ENCODE measurements at places on chromosomes 3 and 15. TPM values are rescaled to one million over a fixed set of nuclear protein-coding genes. Genes with fewer than 3 reads are reported as not detected.

- peaks cover 76% of the 10 kb centered on the region for H3K4me1 ChIP-seq
- H3K4me3 ChIP-seq: no peak overlapping the region
- no peak overlapping the region for H3K27ac ChIP-seq
- peaks cover 3% of the 10 kb centered on the region for H3K36me3 ChIP-seq
These were observed 20.5 kb downstream of the BOC start for GRCh38 chr3:113231827-113232253.

- H3K27ac ChIP-seq: no peak overlapping the region
- H3K27me3 ChIP-seq: no peaks in the 10 kb centered on the region
- peaks cover 9% of the 10 kb centered on the region for H3K4me1 ChIP-seq
- H3K36me3 ChIP-seq: no peaks in the 10 kb centered on the region
- DNase-seq: no peak
These were observed 62.4 kb upstream of the P3H2 start for GRCh38 chr3:190183121-190183520.

The SPG11 gene
- total RNA-seq: 64.2 TPM

The PPP2R3A gene
- 17.1 TPM for total RNA-seq

DNA sequence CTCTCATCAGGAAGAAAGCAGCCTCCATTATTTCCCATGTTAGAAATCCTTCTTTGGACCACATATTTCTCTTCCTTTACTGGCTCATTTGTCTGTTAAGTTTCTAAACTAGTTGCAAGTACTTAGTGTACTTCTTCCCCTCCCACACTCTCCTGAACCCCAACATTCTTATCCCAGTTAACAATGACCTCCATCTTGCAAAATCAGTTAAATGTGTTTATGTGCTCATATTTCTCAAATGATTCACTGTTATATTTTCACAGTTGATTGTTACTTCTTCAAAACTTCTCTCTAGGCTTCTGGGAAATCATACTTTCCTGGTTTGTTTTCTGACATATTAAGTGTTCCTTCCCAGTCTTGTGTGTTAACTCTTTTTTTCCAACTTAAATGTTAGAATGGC lies 856.9 kb downstream of the EPHA3 start:
- no peaks in the 10 kb centered on the region for H3K27me3 ChIP-seq
- no peak overlapping the region for H3K4me3 ChIP-seq
- no peak for DNase-seq
- H3K4me1 ChIP-seq: no peaks in the 10 kb centered on the region
- H3K36me3 ChIP-seq: peaks cover 2% of the 10 kb centered on the region

DNA sequence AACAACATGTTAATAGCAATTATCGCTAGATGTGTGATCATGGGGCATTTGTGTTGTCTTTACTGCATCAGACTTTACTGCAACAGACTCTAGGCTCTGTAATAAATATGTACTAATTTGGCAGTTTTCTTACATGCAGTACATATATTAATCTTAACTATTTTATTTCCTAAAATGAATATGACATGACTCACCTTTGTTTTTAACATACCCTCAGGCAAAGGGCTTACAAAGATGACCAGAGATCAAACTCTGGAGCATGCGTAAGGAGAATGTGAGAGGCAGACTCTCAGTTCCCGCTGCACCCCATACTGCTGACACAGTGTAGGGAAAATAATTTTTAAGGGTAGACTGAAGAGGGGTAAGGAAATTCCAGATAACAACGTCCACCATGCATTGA lies 7.2 kb upstream of the FAM174B start:
- no peak for DNase-seq
- no peak overlapping the region for H3K4me3 ChIP-seq
- H3K27me3 ChIP-seq: peaks cover 3% of the 10 kb centered on the region
- H3K36me3 ChIP-seq: no peaks in the 10 kb centered on the region

GRCh38 chr3:27978440-27978839 lies 256.3 kb upstream of the EOMES start:
- no peaks in the 10 kb centered on the region for H3K27me3 ChIP-seq
- H3K36me3 ChIP-seq: no peaks in the 10 kb centered on the region
- no peak overlapping the region for H3K4me3 ChIP-seq
- no peaks in the 10 kb centered on the region for H3K4me1 ChIP-seq

The TERB2 gene
- total RNA-seq: not detected

DNA sequence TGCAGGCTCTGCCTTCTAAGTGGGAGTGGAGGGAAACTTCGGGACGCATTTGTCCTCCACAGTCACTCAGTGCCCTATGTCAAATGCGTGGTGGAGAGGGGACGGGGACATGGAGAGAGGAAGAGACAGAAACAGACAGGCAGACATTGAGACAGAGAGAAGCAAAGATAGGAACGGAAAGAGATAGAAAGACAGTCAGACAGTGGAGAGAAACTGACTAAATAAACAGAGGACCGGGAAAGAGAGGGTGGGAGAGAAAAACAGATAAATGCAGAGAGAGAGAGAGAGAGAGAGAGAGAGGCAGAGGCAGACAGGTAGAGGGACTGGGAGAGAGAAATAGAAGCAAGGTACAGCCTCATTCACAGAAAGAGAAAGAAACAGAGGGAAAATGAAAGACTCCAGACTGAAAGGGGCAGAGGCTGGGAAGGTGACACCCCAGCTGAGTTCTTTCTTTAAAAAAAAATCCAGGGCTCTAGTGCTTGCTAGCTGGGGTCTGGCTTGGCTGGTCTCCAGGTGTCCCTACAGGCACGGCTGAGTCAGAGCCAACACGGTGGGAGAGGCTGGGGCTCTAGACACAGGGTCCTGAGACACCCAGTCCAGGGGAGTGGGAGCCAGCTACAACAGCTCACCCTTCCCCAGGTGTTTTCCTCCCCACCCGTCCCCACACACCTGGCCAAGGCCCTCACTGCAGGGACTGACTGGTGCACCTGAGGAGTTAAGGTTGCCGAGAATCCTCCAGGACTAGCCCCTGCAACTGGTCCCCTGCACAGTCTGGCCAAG lies 506.1 kb upstream of the PROK2 start:
- no peak overlapping the region for H3K27ac ChIP-seq
- no peak for DNase-seq
- H3K4me3 ChIP-seq: no peak overlapping the region
- H3K4me1 ChIP-seq: peaks cover 5% of the 10 kb centered on the region
- no peaks in the 10 kb centered on the region for H3K36me3 ChIP-seq

The HIGD2B gene
- total RNA-seq: not detected

DNA sequence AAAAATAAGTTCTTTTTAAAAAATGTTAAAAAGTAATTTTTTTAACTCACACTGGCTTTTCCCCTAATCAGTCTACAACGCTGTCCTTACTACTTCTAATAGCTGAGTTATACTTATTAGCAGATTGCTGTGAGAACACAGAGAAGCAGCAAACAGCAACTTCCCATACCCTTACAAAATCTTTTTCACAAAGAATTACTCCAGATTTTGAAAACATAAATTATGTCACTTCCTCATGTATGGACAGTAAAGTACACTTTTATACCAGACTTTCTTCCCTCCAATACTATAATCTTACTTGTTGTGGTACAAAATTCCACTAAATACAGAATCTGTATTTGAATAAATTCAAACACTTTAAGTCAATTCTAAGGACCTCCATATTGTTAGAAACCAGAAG lies 2.1 kb downstream of the PHC3 start:
- H3K36me3 ChIP-seq: peaks cover 14% of the 10 kb centered on the region
- no peaks in the 10 kb centered on the region for H3K27me3 ChIP-seq
- DNase-seq: no peak

The PAQR5 gene
- 0.21 TPM for total RNA-seq

The TEX9 gene
- total RNA-seq: 21.3 TPM

GRCh38 chr3:12896063-12896985 lies 55.0 kb upstream of the RPL32 start:
- peak overlapping the region; percentile 21 for H3K27ac ChIP-seq
- peaks cover 3% of the 10 kb centered on the region for H3K27me3 ChIP-seq
- H3K4me1 ChIP-seq: peaks cover 14% of the 10 kb centered on the region
- no peak overlapping the region for H3K4me3 ChIP-seq
- H3K36me3 ChIP-seq: peaks cover 6% of the 10 kb centered on the region
- no peak for DNase-seq

GRCh38 chr3:141368062-141368924 lies at the start of gene ZBTB38:
Gene ZBTB38 (plus strand): TSS chr3:141368504. CDS start chr3:141442389, 73,885 bp downstream.
- H3K36me3 ChIP-seq: peaks cover 9% of the 10 kb centered on the region
- H3K27me3 ChIP-seq: no peaks in the 10 kb centered on the region
- H3K4me3 ChIP-seq: peak within 1 kb of the TSS; percentile 76
- peak; percentile 71 for DNase-seq
- H3K4me1 ChIP-seq: peaks cover 56% of the 10 kb centered on the region
- peak within 1 kb of the TSS; percentile 99 for H3K27ac ChIP-seq

The ACAP2 gene
- 35.7 TPM for total RNA-seq

GRCh38 chr15:74635228-74635627 lies 19.6 kb downstream of the CLK3 start:
- H3K36me3 ChIP-seq: peaks cover 3% of the 10 kb centered on the region
- H3K27ac ChIP-seq: no peak overlapping the region
- H3K27me3 ChIP-seq: no peaks in the 10 kb centered on the region
- peak; percentile 65 for DNase-seq

GRCh38 chr15:86115145-86115801 lies 35.6 kb downstream of the AGBL1 start:
- H3K4me3 ChIP-seq: no peak overlapping the region
- no peak overlapping the region for H3K27ac ChIP-seq
- H3K4me1 ChIP-seq: no peaks in the 10 kb centered on the region
- peaks cover 2% of the 10 kb centered on the region for H3K27me3 ChIP-seq

DNA sequence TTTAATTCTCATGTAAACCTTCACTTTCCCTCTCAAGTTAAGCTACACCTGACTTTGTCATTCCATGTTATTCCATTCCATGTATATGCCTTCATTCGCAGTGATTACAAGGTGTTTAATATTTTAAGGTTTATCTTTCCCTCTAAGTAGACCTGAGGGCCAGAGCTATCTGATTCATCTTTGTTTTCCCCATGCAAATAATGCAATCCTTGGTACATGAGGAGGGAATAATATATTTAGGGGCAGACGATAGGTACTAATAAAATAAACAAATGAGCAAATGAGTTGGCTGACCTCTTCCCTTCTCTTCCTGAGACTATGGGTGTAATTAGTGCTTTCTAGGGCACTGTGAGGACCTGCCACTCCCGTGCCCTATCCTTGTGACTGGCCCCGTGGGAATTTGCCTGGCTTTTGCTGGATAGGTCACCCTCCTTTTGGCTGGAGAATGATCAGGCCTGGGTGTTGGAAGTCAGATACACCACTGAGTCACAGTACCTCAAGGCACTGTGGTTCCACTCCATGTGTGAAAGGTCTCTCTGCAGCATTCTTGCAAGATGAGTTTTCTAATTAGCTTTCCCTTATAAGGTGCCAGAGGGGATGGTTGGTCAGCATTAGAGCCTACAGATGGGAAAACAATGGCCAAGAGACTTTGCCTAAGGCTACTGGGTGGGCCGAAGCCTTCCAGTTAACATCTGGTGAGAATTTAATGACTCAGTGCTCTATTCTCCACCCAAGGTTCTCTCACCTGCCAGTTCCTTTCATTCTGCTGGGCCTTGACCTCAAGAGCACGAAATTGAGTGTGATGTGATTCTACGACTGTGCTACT lies 183.2 kb downstream of the P3H2 start:
- peak overlapping the region; percentile 45 for H3K27ac ChIP-seq
- H3K4me1 ChIP-seq: no peaks in the 10 kb centered on the region
- no peaks in the 10 kb centered on the region for H3K36me3 ChIP-seq
- no peaks in the 10 kb centered on the region for H3K27me3 ChIP-seq
- H3K4me3 ChIP-seq: no peak overlapping the region

The SAMMSON gene
- total RNA-seq: not detected

The NDN gene
- total RNA-seq: 97.3 TPM

DNA sequence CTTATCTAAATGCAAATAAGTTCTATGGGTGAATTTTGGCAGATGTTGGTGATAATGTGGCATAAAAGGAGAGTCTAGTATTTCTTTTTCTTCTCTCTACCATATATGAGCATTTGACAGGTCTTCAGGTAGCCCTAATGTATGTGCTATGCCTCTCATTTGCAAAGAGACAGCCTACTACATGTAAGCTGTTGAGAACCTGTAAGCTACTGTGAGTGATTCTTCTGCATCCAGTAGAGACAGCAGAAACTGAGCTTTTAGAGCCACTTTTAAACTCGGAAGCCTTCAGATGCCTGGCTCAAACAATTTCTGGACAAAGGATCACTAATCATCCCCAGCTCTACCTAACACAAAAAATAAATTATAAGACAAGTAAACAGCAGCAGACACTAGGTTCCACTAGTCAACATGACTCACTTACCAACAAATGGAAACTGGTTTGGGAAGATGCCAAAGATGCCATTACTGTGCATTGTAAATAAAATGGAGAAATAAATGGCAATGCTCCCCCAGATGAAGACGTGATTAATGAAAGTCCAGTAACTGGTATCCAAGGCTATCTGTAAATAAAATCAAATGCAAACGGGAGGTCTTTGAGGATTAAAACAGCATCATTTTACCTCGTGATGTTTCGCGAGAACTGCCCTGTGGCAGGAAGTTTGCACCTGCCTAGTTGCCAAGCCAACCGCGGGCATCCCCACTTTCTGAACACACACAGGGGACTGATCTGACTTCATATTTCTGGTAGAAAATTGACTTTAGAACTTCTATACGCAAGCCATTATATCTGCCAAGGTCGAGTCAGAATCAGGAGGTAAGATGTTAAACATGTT lies 245.3 kb downstream of the DTWD1 start:
- no peak overlapping the region for H3K4me3 ChIP-seq
- no peaks in the 10 kb centered on the region for H3K36me3 ChIP-seq
- DNase-seq: no peak
- no peak overlapping the region for H3K27ac ChIP-seq

- DNase-seq: no peak
- peaks cover 3% of the 10 kb centered on the region for H3K36me3 ChIP-seq
- no peak overlapping the region for H3K27ac ChIP-seq
These were observed 5.4 kb upstream of the PLOD2 start for GRCh38 chr3:146166415-146166821.

DNA sequence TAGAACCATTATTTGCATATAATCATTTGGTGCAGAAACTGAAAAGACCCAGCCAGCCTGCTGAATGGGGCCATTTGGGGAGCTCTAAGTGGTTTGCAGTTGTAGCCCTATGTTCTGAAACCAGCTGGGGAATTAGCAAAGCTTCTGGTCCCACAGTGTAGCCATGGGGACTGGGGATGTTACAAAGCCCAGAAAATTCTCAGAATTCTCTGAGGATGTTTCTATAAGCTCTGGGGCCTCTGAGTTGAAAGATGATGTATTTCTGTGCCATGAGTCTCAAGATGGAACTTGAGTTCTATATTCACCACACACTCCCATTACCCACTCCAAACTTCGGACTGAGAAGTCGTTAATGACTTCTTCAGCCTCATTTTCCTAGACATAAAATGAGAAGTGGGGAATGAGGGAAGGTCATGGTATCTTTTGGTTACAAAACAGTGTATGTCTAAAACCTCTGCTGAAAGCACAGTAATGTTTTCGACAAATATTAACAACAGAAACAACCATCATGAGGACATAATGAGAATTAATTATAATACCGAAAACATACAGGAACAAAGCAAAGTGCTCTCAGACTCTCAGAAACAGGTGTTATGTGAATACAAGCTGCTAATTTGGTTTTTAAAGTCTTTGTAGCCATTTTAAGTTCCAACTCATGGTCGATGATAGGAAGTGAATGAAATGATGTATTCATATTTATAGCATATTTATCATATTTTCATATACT lies 89.4 kb downstream of the RFTN1 start:
- H3K4me1 ChIP-seq: peaks cover 8% of the 10 kb centered on the region
- no peaks in the 10 kb centered on the region for H3K36me3 ChIP-seq
- DNase-seq: no peak
- H3K27me3 ChIP-seq: no peaks in the 10 kb centered on the region

GRCh38 chr15:73957785-73958184 lies 31.5 kb downstream of the LOXL1 start:
- H3K4me3 ChIP-seq: no peak overlapping the region
- no peak overlapping the region for H3K27ac ChIP-seq
- no peaks in the 10 kb centered on the region for H3K27me3 ChIP-seq

GRCh38 chr15:67700023-67700422 lies 125.3 kb upstream of the SKOR1 start:
- no peaks in the 10 kb centered on the region for H3K4me1 ChIP-seq
- H3K27me3 ChIP-seq: no peaks in the 10 kb centered on the region
- no peak for DNase-seq
- peaks cover 16% of the 10 kb centered on the region for H3K36me3 ChIP-seq
- no peak overlapping the region for H3K27ac ChIP-seq

The KBTBD12 gene
- not detected for total RNA-seq
